RKO (cell line): ENCODE measurements at places on chromosomes 4 and X.
A peak's percentile ranks its signal among the peaks of the same experiment; 100 is the strongest.

DNA sequence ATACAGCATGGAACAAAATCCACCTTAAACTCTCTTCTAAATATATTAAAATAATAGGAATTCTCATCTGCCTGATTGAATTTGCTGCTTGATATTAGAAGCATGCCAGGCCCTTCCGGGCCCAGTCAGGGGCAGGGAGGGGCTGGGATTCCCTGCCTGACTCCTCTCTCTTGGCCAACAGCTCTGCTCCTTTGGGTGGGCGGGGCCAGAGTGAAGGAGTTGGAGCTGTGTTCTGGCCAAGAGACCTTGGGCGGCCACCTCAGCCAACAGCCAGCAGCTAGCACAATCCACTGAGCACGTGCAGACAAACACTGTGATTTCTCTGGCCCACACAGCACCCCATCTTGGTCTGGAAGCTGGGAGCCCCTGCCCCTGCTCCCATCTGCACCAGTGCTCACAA, 140.3 kb downstream of the PJA1 start:
- no peak for DNase-seq

DNA sequence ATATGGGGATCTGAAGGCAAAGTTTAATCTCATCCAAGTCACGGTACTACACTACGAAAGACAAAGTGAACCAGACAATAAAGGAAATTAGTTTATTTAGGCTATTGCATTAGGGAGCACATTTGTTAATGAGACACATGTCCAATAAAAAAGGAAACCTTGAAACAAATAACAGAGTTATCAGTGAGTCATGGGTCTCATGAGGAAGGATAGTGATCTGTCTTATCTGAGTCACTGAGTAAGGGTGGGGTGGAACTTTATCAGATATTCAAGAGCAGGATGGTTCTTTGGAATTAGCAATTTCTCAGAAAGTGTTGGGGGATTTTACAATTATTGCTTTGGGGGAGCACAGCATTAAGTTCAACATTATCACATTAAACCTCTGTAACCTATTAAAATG, 188.9 kb upstream of the IL1RAPL1 start:
- no peak for DNase-seq

- peak; percentile 92 for DNase-seq
Measured at GRCh38 chr4:159102622-159103383, at the start of gene RAPGEF2. RAPGEF2 (plus strand) TSS chr4:159103079; CDS start chr4:159104163, 1,084 bp downstream.

- no peak for DNase-seq
Measured at GRCh38 chrX:148517176-148517575, 16.8 kb downstream of the AFF2 start.

GRCh38 chrX:50497114-50497513, 26.5 kb upstream of the DGKK start:
- DNase-seq = no peak

- no peak for DNase-seq
Measured at GRCh38 chr4:159240687-159241086, 137.8 kb downstream of the RAPGEF2 start.

DNA sequence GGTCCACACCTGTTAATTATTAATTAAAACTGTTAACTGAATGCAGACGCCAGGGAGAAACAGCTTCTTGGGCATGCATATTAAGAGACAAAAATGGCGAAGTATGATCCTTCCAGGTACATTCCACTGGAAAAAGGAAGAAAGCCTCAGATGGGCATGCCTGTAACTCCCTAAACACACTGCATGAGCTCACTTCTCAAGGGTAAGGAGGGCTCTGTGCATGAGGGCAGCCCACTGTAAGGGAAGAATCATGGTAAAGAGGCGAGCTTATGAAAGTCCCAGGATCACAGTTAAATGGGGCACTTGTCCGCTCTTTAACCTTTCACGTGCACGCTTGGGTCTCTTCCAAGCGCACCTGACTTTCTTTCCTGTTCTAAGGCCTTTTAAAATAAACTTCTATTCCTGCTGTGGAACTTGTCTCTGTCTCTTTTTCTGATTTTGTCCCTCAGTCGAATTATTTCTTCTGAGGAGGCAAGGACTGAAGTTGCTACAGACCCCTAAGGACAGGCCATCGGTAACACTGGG, 321.7 kb downstream of the PPP1R2C start:
- no peak for DNase-seq

DNA sequence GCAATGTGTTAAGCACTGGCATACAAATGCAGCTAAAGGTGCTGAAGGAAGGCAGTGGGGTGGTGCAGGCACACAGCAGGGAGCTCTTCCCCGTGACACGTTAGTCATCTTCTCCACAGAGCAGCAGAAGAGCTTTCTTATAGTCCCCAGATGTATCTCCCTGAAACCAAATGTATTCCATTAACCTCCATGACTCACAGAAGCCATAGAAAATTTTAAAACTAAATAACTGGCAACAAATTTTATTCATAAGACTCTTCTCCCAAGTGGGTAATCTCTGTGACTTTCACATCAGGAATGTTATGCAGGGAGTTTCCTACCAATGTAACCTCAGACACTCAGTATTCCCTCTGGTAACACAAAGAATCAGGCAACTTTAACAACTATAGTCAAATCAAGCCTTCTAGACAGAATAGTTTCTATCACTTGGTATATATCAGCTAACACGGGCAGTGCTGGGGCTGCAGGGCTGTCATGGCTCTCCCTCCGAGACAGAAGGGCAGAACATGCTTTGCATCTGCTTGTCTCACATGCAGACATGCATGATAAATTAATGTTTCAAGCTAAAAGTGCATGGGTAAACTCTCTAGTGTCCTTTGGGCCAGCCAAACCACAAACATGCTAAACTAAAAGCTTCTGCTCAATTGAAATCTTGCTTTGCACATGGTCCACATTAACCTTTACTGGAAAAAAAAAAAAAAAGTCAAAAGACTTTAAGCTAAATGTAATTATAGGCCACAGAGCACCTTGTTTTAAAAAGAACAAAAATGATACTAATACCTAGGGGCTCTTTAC, 28.2 kb downstream of the ANXA5 start:
- DNase-seq = no peak

- DNase-seq = no peak
Measured at GRCh38 chrX:107673933-107674479, 45.7 kb downstream of the PRPS1 start.

GRCh38 chrX:119692191-119693039, 553 bp downstream of the SEPTIN6 start:
- DNase-seq = peak; percentile 60

GRCh38 chr4:22070256-22070655, 121.7 kb upstream of the KCNIP4 start:
- no peak for DNase-seq

DNA sequence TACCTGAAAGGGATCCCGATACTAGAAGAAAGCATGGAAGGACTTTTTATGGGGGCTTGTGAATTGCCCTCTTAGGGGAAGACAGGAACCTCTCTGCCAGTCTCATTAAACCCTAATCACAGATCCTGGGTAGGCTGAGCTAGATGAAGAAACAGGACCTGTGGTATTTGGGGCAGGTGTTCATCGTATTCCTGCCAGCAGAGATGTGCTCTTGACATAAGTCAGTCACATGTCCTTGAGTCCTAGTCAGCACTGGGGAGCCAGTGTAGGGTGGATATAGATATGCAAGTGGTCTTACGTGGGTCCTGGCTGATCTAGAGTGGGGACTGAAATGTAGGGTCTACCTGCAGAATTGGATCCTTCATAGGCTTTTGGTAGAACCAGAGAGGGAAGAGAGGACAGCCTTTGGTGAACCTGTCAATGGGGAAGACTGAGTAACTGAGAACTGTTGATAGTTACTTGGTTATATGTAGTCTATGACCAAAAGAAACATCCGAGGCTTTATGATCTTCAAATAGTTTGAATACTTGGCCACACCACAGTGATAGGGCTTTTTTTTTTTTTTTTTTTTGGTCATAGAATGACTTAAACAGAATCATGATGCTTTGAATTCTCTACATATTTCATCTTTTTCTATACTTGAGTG, 63.5 kb upstream of the WDR1 start:
- DNase-seq = no peak

- DNase-seq = peak; percentile 94
Measured at GRCh38 chrX:57595381-57595811, 3.6 kb downstream of the ZXDB start.

DNA sequence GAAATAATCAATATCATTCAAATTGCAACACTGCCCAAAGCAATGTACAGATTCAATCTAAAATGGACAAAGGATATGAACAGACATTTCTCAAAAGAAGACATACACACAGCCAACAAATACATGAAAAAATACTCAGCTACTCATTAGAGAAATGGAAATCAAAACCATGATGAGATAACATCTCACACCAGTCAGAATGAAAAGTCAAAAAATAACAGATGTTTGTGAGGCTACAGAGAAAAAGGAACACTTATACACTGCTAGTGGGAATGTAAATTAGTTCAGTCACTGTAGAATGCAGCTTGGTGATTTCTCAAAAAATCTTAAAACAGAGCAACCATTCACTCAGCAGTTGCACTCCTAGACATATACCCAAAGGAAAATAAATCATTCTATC, 205.2 kb downstream of the DKK2 start:
- no peak for DNase-seq

DNA sequence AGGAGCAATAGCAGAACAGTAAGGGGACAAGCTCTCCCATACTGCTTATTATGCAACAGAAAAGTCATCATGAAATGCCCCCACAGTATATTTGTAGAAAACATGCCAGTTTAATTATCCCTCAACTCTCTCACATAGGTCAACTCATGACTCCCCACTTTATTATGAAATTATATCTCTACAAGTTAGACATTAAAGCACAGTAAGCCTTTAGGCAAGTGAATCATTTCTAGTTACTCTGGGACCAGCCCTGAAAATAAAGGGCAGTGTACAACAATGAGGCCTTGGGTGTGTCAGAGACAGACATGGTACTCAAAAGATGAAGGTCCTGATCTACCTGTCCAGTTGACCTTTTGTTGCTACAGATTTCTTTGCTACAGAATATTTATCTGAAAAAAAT, 191.9 kb downstream of the FBXW7 start:
- no peak for DNase-seq

GRCh38 chr4:156547439-156547838, 424.2 kb downstream of the PDGFC start:
- DNase-seq = peak; percentile 9
